Suppressor macrophage treated with lipopolysaccharide for 4 hours (primary cell): ENCODE measurements at places on chromosomes 5 and 9.

DNA sequence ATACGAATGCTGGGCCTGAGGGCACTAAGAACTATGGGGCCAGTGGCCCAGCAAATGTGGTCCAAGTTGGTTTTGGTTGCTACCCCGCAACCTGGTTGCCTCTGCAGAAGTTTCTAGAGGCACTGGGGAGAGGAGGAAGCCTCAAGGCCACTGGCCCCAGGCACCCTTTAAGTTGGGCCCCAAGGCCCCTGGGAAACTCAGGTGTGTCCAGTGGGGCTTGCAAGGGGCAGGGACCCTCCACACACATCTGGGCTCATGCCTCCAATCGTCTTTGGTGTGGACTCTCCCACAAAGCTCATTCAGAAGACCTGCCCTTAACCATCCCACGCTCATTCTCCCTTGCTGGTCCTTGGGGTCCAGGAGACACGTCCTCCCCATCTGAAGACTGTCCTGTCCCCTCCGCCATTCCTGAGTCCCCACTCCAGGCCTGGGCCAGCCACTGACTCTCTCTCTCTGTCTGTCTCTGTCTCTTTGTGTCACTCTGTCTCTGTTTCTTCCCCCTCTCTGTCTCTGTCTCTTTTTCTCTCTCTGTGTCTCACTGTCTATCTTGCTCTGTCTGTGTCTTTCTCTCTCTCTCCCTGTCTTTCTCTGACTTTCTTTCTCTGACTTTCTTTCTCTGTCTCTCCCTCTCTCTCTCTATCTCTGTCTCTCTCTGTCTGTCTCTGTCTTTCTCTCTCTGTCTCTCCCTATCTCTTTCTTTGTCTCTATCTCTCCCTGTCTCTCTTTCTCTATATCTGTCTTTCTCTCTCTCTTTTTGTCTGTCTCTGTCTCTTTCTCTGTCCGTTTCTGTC, 3.3 kb upstream of the SLC6A19 start:
- no peak for DNase-seq

- no peak for DNase-seq
Observed at GRCh38 chr5:168570490-168571328, 8.5 kb downstream of the PANK3 start.

- peak; percentile 23 for DNase-seq
Observed at GRCh38 chr5:74543162-74543995, 97.1 kb downstream of the ENC1 start.

DNA sequence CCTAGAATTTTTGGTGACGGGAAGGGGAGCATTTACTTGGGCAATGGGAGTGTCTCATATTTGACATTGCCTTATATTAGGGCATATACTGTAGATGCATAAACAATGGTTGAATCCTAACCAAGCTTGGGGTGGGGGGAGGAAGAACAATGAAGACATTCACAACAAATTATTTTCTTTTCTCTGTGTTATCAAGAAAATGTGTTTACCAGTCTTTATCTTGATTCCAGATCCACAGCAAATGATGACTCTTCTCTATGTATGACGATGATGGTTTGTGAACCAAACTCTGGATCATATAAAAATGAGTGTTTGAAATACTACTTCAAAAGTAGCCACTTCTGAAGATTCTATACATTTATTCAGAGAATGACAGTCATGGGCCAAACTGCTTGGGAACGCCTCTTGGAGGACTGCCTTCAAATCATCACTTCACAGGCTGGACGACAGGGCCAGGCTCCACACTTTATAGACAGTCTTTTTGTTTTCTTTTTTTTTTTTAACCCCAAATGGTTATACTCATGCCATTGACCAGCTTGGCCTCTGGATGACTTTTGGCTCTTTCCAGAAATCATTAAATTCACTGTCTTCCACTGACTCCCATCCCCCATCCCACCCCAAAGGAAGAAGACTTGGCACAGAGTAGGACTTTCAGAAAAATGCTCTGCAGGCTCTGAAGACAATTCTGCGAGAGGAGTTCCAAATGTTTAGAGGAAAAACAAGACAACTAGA, 123.8 kb upstream of the LIFR start:
- no peak for DNase-seq

GRCh38 chr5:69148981-69149675, 17.8 kb upstream of the CCNB1 start:
- DNase-seq = no peak

GRCh38 chr9:123401879-123402513, 46.0 kb downstream of the CRB2 start:
- peak; percentile 23 for DNase-seq

- DNase-seq = no peak
Observed at GRCh38 chr5:53473633-53474032, 6.8 kb upstream of the FST start.

DNA sequence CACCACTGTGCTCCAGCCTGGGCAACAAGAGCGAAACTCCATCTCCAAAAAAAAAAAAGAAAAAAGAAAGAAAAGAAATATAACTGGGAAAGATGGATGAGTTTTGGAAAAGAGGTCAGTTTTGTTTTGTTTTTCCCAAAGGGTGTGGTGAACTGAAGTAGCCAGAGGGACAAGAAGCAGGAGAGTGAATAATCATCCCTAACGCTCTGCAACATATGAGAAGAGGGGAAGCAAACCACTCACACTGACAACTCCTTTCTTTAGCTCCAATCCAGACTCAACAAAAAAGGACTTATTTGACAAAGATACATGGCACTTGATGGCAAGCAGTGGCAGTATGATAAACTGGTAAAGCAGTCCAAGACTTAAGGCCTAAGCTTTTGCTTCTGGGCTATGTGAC, 176.1 kb upstream of the HMHB1 start:
- DNase-seq = no peak

DNA sequence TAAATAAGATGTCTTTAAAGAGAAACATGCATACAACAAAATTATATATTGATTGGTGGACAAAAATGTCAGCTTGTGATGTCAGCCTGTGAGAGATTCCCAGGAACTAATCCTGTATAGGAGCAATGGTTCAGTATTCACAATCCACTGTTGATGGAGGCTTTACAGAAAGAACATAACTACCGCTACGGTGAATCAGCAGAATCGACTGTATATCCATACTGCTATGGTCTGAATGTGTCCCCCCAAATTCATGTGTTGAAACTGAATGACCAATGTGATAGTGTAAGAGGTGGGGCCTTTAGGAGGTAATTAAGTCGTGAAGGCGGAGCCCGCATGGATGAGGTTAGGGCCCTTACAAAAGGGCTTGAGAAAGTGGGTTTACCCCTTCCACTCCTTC, 40.4 kb upstream of the TBC1D2 start:
- no peak for DNase-seq

DNA sequence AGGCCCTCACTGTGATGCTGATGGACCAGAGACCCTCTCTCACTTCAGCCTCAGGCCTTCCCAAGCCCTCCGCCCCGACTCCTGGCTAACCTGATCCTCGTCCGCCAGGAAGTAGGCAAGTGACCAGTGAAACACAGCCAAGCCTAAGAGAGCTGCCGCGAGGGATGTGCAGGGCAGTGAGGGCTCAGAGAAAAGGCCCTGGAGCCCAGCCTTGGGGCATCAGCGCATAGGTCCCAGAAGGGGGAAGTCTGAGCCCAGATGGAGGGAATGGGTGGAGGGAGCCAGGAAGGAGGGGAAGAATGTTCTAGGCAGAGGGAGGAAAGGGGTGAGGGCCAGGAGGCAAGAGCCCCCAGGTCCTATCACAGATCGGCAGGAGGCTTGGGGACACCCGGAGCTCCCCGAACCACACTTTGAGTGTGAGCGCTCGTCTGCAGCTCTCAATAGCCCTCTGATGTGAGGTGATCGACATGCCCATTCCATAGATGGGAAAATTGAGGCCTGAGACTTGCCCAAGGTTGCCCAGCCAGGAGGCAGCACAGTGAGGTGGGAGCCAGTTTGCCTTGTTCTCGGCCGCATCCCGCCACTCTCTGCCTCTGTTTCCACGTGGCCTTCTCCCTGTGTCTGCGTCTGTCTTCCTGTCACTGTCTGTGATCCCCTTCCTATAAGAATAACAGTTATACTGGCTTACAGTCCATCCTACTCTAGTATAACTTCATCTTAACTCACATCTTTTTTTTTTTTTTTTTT, 20.2 kb downstream of the PLPP7 start:
- no peak for DNase-seq

DNA sequence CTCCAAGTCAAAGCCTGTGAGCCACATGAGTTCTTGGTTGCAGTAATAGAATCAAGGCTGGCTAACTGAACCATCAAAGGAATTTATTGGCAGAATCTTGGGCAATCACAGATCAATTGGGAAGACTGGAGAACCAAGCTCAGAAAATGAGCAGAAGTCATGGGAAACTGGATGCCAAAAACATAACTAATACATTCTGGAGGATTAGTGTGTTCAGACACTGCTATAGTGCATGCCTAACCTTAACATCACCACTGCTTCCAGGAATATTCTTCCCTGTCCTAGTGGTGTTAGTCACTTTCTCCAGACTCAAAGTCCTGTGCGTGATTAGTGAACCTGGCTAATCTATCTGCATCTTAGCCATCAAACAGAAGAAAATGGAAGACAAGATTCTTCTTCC, 843.7 kb downstream of the EFNA5 start:
- DNase-seq = no peak

DNA sequence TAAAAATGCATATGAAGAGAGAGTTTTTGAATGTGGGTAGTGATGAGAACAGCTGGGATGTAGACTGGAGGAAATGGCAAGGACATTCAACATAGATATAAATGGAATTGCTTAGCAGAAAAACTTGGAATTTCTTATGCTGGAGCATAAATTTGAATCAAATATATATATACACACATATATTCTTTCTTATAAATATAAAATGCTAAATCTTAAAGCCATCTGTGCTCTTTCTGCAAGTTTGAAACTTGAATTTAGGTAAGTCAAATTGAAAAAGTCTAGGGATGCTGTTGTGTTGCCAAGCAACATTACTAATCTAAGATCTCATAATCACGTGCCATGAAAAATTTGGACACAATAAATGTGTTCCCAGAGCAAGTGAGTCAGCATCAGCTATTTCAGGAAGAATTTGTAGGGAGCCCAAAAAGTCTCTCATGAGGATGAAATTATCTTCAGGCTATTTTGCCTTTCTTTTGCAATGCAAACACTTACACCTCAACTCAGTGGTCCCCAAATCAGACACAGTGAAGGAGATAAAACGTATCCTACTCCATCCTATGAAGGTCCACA, 58.4 kb upstream of the ALDH1A1 start:
- no peak for DNase-seq

DNA sequence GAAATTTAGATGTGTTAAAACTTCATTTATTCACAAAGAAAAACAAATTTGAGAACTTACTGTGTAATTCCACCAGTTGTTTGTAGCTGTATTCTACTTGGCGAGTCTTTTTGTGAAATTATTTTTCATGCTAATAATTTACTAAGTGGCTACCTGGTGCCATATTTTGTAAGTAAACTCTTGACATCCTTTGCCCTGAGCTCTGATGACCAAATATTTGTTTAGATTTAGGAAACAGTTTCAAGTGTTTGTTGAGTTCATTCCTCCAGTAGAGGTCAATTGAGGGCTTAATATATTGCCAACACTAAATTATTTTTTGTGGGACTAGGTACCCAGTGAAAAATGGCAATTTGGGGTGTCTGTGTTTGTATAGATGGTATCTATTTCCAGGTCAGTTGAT, 3.7 kb downstream of the CNTLN start:
- DNase-seq = no peak

DNA sequence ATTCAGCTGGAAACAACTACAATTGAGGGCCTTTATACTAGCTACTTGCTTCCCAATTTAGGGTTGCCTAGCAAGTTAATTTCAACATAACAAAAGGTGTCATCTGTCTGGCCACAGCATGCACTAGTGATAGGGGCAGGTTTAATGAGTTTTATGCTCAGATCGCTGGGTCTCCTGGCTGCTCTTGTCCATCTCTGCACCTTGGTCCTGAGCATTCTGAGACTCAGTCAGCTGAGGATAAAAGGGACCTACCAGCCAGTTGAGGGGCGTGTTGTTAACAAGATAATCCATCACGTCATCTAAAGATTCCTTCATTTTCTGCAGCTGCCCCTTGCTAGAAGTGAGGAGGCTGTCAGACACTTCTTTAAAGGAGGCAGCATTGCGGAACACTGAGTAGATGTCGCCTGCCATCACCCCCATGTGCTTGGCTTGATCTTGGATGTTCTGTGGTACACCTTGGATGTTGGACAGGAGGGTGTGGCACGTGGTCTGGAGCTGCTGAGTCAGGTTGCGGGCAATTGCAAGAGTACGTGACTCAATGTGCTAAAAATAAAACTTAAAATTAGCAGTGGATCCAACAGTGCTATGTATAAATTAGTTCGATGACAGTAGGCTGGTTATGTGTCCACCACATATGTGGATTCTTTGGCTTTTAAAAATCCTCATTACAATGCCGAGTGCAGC, 11.0 kb downstream of the PLIN2 start:
- no peak for DNase-seq

DNA sequence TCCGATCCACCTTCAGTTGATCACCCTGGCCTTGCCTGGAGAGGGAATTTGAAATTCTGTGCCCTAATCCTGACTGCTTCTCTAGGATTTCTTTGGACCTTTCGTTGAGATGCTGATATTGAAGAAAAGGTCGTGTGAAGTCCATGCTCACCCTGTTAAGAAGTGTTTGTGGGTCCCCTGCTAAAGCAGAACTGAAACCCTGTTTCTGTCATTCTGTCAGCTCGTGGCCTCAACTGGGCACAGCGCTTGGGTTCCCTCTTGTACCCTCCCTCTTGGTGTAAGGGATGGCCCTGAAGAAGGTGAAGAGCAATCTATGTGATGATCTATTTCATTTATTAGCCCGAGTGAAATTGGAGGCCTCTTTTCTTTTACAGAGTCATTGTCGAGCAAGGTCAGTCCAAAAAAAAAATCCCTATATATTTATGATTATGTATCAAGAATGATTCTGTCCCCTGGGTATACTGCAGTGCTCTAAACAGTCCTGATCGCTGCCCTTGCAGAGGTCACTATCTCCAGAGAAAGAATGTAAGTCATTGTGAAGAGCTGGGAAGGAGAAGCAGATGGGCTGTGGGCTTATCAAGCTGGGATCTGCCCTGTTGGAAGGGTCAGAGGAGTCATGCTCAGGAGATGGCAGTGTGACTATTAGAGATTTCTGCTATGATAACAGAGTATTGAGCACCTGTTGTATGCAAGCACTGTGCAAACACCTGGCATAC, 56.1 kb downstream of the WWC1 start:
- DNase-seq = no peak

DNA sequence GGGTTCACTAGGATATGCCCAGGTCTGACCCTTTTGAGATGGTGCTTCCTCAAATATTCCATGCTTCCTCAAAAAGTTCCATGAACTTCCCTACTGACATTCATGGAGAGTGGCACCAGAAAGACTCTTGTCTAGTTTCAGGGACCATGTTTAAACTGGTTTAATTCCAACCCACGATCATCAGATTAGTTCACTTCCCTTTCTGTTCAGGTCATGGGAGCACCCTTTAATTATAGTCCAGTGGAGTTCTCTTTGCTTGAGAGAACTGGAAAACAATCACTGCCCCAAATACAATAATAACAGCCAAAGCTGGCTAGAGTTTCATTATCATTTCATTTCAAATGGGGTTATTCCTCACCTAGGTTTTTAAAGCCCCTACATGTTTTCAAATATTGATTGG, 9.7 kb upstream of the ERBIN start:
- DNase-seq = peak; percentile 37
